HFFc6 (cell line): ENCODE measurements at places on chromosomes 7 and 10. TPM values are rescaled to one million over a fixed set of nuclear protein-coding genes. Genes with fewer than 3 reads are reported as not detected.

SFTPA1 gene
- total RNA-seq: not detected in 3 replicates

DNA sequence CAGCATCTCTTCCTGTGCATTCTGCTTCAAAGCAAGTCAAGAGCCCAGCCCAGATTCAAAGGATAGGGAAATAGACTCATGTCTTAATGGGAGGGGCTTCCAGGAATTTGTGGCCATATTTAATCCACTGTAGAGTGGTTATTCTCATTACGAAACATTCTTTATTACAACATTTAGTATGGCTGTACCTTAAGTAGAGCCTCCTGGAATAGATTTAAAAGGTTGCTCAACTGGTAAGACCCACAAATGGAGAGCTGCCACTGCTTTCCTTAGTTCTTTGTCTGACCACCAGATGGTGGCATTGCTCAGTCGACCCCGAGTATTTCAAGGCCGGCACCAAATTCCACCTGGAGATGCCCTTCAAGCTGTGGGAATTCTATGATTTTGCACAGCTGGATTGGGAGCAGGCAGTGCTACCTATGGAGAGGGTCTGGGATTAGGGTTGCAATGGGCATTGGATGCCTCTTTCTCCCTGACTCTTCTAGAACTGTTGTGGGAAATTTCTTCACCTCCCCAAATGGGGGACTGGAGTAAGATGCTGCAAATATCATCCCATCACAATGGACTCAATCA, 102.2 kb downstream of the RBM20 start:
- H3K27ac ChIP-seq: no peak overlapping the region
- peaks cover 33% of the 10 kb centered on the region for H3K27me3 ChIP-seq
- DNase-seq: peak; percentile 61
- peaks cover 14% of the 10 kb centered on the region for H3K4me1 ChIP-seq

DNA sequence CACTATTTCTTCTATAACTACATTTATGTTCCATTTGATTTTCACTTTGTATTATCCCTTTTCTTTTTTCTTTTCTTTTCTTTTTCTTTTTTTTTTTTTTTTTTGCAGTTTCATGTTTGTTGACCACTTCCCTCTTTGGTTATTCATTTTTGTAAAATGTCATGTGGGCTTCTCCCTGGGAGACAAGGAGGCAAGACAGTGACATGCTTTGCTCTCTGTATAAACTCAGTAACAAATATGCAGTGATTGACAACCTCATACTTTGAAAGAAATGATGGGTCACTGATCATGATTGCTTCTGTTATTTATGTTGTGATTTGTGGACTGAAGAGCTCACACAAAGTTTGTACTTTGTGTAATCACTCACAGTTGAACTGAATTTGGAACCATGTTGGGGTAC, 90.2 kb upstream of the ABI1 start:
- H3K27me3 ChIP-seq: peaks cover 2% of the 10 kb centered on the region
- H3K36me3 ChIP-seq: no peaks in the 10 kb centered on the region
- no peaks in the 10 kb centered on the region for H3K4me1 ChIP-seq
- DNase-seq: no peak
- no peak overlapping the region for H3K4me3 ChIP-seq

OR9A2 gene
- not detected in 3 replicates for total RNA-seq

METTL27 gene
- total RNA-seq: 3.1 to 5.8 TPM (median 4.5 TPM) in 3 replicates

DNA sequence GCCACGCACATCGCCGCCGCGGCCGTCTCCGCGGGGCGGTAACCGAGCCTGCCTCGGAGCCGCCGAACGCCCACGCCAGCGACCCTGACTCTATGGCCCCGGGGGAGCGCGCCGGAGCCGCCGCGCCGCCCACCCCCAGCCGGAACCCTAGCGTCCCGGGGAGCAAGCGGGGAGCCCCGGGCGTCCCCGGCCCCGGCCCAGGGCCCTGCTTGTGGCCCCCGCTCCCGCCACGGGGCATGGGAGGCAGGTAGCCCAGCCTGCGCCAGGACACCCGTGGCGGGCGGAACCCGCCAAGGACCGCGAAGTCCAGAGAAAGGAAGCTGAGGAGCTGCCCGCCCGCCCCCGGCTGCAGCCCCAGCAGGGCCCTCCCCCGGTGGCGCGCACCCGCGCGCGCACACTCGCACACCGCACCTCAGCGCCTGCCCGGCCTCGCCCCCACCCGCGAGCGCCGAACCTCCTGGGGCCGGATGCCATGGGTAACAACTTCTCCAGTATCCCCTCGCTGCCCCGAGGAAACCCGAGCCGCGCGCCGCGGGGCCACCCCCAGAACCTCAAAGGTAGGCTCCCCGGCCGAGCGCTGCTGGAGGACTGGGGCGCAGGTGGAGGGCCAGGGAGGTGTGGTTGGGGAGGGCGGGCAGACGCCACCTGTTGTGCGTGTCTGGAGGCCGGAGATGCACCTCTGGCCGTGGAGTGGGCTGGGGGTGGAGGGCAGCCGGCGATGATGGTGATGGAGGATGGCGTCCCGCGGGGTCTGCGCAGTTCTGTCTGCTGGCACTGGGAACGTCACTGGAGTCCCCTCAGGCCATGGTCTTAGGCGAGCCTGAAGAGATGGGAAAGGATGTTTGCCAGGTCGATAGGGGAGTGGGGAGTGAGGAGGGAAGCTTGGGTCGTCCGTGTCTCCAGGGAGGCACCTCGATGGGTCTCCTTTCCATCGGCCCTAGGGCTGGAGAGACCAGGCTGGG, 692 bp downstream of the NEURL1 start:
- H3K27ac ChIP-seq: no peak overlapping the region
- peak overlapping the region; percentile 67 for H3K4me3 ChIP-seq
- H3K4me1 ChIP-seq: peaks cover 33% of the 10 kb centered on the region
- no peak for DNase-seq
